ENCODE measurements at places on chromosomes 3 and 15. TPM values are rescaled to one million over a fixed set of nuclear protein-coding genes. Genes with fewer than 3 reads are reported as not detected.

DNA sequence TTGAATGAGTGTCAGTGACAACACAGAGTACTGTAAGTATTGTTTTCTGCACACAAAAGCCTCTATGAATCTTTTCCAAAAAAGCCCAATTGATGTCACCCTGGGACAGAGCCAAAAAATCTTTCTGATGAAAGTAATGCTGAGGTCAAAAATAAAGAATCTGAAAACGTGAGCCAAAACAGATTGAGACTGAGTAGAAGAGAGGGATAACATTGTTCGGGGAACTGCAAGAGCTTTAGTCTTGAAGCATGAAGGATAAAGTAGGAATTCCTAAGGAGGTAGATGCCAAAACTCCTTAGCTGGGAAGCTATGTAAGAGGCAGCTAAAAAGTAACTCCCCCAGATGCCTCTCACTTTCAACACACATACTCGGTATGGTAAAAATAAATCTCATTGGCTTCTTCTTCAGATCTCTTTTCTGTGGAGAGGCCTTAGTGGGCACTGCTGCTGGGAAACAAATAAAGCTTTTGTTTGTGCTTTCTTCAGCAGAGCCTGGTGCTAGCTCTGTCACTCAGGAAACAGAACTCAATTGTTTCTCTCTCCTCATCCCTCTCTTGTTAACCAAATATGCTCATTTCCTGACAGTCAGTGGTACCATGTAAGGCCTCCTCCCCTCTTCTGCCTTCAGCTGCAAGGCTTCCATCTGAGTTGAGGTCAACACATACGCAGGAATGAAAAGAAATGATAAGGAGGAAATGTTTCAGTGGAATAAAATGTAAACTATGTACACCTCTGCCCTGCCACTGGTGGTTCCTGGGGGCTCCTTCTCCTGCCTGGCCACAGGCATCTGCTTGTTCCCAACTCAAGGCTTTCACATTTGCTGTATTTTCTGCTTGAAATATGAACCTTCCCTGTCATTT, 58.1 kb downstream of the CD200 start:
- DNase-seq = no peak

TMEM40 gene
- total RNA-seq = not detected

DNA sequence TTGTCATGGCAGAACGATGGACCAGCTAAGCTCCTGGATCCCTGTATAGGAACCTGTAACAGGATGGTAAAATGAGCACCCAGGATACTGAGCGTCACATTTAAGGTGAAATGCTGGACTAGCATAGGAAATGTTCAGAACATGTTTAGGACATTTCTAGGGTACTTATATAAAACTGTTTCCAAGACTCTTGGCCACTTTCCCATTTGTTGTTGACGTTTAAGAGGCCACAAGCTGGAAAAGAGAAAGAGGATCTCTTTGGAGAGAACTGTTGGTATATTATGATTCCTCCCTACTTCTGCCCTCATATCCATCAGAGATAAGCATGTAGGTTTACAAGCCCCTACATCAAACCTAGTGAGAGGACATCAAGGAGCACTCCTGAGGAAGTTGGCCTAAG, 57.5 kb downstream of the SCN11A start:
- no peak for DNase-seq

ARPIN gene
- total RNA-seq = 40.0 TPM

CLASP2 gene
- total RNA-seq = 37.2 TPM

Data from left colon (tissue), 2 donors.